NCI-H446 treated with DMSO at 0.1 percent for 48 hours (cell line): ENCODE measurements at places on chromosomes 11 and 22.

GRCh38 chr22:37007651-37008050 is 11.6 kb downstream of the TST start:
- no peak for DNase-seq

GRCh38 chr11:78212586-78213371 is 24.1 kb downstream of the USP35 start:
- no peak for DNase-seq

DNA sequence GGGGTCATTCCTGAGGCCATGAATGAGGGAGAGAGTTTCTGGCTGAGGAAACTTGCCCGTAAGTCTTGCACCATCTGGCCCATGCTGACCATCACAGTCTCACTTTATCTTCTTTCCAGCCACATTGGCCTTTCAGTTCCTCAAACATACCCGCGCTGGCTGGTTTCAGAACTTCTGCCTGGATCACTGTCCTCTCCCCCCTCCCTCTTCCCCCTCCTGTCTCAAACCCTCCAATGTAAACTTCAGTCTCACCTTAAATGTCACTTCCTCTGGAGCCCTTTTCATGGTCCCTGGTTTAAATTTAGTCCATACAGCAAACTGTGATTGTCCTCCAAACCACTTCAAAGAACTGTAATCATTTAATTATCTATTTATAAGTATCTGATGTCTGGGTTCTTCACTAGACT is 3.7 kb upstream of the TMEM109 start:
- DNase-seq = no peak

DNA sequence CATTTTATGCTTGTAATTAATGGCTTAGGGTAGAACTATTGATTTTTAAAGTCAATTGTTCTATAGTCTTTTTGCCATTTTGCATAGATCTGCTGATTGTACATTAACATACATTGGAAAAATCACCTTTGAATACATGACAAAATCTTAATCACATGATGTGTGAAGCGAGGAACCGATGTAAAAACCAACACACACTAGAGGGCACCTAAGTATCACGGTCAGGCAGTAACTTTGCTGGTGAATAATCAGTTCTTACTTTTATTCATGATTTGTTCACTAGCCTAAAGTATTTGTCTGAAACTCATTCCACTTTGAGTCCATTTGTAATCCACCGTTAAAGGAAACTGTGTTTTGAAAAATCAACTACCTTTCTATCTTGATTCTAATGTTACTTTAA is 28.2 kb downstream of the JHY start:
- DNase-seq = no peak

- no peak for DNase-seq
Measured at GRCh38 chr11:70640408-70640807, 242.1 kb downstream of the CTTN start.

DNA sequence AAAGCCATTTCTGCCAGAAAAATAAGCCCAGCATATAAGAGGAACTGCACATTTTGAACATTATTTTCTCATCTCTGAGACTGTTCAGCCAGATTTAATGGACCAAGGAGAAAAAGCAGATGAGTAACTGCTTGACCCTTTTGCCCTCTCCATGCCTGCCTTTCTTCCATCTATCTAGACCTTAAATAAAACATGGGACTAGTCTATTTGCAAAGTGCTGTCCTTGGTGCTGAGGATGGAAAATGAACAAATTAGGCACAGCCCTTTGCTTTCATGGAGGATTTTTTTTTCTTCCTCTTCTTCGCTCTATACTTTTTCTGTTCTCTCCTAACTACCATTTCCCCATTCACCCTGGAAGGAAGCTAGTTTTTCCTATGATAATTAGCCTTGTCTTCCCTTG is 361.3 kb downstream of the GRM5 start:
- no peak for DNase-seq

DNA sequence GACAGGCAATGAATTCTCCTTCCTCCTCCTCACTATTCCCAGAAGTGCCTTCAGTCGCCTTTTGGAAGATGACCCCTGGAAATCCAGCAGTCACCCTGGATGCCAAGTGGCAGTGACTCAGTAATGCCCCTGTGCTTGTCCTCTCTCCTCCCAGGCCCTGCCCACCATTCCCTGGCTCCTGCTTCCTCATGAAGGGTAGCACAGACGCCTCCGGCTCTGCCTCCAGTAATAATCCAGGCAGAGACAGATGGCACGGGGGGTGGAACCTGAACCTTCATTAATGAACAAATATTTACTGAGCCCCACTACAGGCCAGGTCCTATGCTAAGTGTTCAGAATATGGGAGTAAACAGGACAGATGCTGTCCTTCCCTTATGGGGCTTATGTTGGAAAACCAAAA is 23.2 kb downstream of the SYT13 start:
- DNase-seq = peak; percentile 90

DNA sequence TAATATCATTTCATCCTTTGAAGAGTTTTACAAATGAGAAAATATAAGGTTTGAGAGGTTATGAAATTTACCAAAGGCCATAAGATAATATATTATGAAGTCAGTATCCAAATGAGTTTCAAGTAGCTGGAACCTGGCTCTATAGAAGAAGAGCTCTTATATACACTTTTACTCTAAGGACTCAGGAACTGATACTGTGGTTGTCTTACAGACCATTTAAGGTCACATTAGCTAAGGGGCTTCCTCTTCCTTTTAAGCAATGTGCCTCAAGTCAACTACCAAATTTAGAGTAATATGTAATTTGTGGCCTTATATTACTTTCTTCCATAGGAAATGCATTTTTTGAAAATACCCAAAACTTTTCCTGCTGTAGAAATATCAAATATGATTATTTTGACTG is 369.3 kb downstream of the DLG2 start:
- no peak for DNase-seq

- no peak for DNase-seq
Measured at GRCh38 chr11:17197431-17197898, 10.3 kb downstream of the PIK3C2A start.

DNA sequence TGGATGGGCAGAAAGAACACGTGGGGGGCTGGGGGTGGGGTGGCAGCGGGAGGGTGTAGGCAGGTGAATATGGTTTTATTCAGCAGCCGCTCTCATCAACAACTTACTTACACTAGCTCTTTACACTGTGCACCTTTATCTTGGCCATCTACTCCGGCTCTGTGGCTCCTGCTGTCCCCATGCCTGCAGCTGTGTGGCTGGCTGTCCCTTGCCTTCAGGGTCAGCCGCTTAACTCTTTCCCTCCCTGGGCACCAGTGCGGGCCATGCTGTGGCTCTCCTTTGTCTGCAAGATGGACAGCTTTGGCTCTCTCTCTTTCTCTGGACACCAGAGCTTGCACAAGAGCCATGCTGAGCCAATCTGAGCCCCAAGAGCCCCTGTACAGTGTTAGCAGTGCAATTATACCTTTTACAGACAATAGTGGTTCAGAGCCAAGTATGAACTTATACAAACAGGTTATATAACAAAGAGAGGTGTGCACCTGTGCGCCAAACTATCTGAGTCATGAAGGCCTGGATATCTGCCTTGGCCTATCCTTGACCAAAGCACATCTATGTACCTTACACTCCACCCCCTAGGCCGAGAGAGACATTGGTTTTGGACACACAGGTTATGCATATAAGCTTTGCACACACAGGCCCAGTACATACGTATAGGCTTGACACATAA is 94.3 kb upstream of the CTSC start:
- no peak for DNase-seq

DNA sequence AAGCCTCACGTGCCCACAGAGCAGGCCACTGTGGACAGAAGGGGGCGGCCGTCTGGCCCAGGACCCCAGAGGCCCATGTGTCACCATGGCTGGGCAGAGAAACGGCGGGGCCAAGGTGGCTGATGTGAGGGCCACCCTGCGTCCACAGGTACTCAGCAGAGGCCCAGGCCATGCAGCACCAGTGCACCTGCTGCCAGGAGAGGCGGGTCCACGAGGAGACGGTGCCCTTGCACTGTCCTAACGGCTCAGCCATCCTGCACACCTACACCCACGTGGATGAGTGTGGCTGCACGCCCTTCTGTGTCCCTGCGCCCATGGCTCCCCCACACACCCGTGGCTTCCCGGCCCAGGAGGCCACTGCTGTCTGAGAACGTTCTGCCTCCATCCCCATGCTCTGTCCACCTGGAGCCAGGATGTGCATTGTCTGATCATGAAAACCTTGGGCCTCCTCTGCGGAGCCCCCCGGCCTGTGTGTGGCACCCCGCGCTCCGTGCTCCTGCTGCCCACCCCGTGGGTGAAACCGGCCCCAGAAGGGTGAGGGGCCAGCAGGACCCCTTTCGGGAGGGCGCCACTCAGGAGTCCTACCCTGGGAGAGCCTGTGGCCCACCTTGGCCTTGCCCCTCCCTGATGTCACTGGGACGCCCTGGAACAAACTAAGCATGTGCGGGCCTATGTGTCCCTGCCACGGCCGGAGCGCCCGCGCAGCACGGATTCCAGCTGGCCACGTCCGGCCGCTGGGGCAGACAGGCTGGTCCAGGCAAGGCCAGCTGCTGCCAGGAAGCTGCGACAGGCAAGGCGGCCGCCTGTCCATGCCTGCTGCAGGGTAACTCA is 38.6 kb downstream of the MUC5B start:
- DNase-seq = no peak

DNA sequence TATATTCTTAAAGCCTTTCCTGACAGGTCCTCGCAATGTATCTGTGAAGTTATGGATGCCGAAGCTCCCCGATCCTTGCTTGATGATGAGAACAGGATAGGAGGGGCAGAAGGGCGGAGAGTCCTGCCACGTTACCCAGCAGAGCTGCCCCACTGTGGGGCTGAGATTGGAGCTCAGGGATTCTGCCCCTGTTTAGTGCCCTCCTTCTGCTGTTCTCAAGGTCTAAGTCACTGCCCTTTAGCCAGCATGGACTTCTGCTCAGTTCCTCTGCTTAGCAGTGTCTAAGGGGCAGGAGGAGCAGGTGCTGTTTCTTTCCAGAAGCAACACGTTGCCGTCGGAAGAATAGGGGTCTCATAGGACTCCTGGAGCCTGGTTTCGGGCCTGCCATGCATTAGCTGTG is 164.2 kb upstream of the B3GAT1 start:
- no peak for DNase-seq

GRCh38 chr11:59706518-59707285 is 6.9 kb downstream of the OR10V1 start:
- no peak for DNase-seq

- DNase-seq = no peak
Measured at GRCh38 chr11:117658809-117659208, 138.2 kb downstream of the DSCAML1 start.

DNA sequence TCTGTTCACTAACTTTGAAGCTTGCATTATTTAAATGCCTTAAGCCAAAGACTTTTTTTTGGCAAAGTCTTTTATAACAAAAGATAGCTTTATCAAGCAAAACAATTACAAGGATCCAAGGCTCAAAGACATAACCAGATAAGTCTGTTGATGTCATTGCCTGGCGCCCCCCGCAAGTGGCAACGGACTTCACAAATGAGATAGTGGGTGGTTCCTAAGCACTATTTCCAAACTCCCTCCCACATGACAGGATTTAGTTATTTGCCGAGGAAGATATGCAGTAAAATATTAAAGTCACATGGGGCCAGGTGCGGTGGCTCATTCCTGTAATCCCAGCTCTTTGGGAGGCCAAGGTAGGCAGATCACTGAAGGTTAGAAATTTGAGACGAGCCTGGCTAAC is 194.2 kb upstream of the DDI1 start:
- no peak for DNase-seq

DNA sequence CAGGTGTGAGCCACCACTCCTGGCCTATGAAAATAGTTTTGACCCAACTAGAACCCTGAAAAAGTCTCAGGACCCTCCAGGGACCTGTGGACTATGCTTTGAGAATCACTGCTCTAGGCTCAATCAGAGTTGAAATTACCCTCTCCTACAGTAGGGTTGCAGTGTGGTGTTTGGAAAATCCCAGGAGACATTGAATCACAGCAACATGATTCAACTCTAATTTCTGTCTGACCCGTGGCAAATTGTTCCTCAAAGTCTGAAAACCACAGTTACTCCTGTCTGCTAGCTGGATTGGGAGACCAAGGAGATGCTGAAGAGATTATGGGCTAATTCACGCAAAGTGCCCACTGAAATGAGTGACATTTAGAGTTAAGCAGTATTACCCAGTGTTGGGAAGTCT is 5.4 kb upstream of the MTMR3 start:
- DNase-seq = no peak

DNA sequence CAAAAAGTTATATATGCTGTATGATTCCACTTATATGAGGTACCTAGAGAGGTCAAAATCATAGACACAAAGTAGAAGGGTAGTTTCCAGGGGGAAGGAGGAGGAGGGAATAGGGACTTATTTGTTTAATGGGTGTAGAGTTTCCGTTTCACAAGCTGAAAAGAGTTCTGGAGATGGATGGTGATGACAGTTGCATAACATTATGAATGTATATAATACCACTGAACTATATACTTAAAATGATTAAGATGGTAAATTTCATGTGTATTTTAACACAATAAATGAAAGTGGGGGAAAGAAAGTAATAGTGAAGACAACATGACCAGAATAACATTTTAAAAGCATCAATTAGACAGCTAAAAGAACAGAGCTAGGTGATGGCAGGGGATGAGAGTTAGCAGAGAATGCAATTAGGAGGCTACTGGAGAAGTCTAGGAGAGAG is 51.2 kb downstream of the MRTFA start:
- DNase-seq = no peak

DNA sequence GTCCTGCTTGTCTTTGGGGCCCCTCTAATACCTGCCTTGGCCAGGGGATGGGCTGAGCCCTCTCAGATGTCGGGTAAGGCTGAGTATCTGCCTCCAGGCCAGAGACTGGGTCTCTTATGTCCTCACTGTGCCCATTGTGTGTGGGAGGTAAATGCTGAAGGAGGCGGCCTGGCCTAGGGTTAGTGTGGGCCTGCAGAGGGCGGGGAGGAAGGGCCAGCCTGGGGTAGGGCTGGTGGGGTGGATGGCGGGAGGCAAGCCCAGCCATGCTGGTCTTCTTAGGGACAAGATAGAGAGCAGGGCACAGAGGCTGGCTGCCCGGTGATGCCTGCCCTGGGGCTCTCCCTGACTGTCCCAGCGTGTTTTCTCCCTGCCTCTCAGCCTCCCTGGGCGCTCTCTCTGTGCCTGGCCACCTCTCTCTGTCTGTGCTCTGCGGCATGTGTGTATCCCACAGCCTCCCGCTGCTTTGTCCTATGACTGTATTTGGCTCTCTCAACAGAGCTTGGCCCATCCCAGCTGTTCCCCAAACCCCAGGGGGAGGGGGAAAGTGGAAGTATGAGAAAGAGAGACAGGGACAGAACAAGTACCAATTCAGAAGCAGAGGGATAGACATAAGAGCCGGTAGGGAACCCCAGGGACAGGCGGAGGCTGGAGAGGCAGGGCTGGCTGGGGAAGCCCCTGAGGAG is 57.0 kb downstream of the PDE2A start:
- DNase-seq = peak; percentile 52
